ENCODE measurements at places on chromosomes 2 and 18.
A peak's percentile ranks its signal among the peaks of the same experiment; 100 is the strongest.

GRCh38 chr2:105397025-105397722 lies 1.7 kb downstream of the FHL2 start:
- no peak for DNase-seq

GRCh38 chr2:138654146-138654545 lies 126.0 kb downstream of the NXPH2 start:
- DNase-seq, result no peak

- DNase-seq, result no peak
Observed at GRCh38 chr2:149745396-149746230, 158.0 kb upstream of the MMADHC start.

GRCh38 chr2:177586154-177586553 lies 193.6 kb downstream of the AGPS start:
- DNase-seq, result no peak

DNA sequence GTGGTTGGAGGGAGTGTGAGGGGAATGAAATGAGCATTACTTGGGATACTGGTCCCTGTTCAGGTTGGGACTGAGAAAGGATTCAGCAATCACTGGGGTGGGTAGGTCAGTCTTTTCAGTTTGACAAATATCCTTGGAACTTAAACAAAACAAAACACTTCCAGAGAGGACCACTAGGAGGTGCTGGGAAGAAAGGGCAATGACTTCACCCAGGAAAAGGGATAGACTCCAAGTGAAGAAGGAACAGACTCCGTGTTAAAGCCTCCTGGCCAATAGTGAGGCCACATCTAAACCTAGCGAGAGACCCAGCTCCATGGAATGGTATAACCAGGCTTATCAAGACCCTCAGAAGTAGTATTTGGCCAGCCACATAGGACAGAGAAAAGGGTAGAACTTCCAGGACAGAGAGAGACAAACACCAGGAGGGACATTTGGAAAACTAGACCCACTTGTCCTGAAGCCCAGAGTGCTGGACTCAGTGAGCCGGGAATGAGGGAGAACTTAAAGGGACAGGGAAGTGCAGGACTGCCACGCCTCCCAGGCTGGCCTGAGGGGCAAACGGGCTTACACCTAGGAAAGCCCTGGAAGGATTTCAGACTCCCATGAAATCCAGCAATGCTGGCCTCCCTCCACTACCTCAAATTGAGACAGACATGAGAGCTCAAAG lies 19.6 kb upstream of the KCNG3 start:
- peak; percentile 34 for DNase-seq

- no peak for DNase-seq
Observed at GRCh38 chr18:9069601-9070000, 32.9 kb upstream of the NDUFV2 start.

GRCh38 chr2:20624884-20625485 lies 25.9 kb downstream of the HS1BP3 start:
- no peak for DNase-seq

- DNase-seq, result no peak
Observed at GRCh38 chr2:134917888-134918525, 615 bp upstream of the CCNT2 start.

DNA sequence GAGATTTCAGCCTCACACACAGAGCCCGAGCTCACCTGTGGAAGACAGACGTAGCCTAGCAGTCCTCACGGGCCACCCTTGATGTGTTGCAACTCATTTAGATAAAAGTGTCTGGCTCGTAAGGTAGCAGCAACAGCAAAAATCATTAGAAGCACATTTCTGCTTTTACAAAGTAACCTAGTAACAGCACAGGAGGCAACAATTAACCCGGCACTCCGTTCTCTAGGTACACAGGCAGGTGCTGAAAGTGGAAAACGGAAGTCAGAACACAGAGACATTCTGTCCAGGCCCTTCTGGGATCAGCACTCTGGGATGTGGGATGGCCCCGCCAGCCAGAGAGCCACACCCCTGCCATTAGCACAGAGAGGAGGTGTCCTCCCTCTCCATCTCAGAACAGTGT lies 99.3 kb downstream of the KLHL29 start:
- DNase-seq, result no peak

DNA sequence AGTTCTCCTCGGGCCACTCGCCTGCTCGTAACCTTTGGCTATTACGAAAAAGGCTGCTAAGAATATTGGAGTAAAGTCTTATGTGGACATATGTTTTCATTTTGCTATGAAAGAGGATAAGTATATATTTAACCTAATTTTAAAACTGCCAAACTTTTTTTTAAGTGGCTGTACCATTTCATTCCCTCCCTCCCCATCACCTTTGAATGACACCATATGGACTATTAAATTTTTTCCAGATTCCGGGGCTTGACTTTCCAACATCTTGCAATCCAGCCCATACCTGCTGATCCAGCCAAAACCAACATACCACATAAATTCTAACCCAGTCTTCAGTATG lies 31.5 kb downstream of the REEP1 start:
- DNase-seq, result no peak

GRCh38 chr2:118112771-118113334 lies 24.6 kb downstream of the INSIG2 start:
- DNase-seq, result no peak

- no peak for DNase-seq
Observed at GRCh38 chr2:229485857-229486256, 214.8 kb upstream of the PID1 start.

DNA sequence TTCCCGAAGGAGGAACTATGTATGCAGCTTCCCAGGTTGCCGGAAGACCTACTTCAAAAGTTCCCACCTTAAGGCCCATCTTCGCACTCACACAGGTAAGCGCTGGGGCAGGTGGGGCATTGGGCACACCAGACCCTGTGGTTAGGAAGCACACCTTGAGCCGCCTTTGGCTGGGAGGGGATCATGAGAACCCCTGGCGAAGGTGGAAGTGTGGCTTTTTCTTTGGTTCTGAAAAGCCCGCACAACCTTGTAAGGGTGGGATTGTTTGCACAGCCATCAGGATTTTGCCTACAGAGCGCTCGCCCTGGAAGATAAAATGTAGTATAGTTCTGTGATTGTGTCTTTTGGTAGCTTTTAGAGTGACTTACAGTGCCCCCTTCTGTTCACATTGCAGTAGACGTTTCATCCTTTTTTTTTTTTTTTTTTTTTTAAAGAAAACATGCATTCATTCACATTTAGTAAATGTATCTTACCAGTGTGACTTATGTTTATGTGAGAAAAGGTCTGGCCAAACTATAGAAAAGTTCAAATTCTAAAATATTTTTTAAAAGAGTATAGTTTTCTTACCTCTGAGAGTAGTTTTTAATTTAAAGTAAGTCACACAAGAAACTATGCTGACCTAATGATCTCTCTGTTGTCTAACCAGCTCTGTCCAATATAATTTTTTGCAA lies 5.3 kb downstream of the KLF11 start:
- DNase-seq, result no peak

DNA sequence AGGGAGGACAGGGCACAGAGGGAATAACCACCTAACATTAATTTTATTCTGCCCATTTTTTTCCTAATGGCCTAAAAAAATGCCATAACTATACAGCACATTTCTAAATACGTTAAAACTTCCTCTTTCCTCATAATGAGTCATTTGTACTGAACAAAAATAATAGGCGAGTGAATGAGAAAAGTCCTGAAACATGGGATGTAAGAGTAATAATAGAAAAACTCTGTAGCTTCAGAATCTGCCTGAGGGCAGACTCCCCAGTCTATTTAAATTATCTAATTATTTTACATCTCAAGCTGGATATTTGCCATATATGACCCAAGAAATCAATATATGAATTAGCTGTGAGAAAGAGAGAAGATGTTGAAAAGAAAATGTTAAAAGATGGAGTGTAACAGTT lies 285.1 kb downstream of the TMX3 start:
- DNase-seq, result no peak

DNA sequence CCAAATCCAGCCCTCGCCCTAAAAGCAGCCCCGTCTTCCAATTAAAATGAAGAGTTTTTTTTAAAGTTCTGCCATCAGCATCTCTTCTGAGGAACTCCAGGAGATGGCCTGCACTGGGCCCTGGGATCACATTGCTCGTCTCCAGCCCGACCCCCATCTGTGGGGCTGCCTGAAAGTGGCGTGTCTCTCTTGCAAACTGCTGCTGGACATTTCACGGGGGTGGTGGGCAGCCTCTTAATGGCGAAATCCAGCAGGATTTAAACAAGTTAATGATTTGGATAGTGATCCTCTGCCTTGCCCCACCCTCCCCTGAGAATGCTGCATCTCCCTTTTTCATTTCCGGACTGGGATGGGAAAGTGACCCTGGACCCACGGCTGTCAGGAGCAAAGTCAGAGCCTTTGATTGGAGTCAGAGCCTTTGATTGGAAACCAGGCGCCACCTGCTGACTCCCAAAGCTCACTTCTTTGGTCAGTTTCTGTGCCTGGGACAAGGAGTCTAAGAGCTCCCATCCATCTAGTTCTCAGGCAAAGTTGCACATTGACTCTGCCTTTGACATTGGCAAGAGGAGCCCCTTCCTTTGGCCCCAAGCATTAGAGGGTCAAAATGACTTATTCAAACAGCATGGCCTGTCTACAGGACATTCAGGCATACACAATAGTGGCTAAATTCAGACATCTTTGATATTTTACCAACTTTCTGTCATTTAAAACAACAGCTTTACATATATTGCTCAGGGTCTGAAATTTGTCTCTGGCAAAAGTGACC lies 155.2 kb downstream of the SH3BP4 start:
- peak; percentile 69 for DNase-seq

GRCh38 chr2:174633623-174633930 lies 36.0 kb upstream of the WIPF1 start:
- DNase-seq, result no peak

- DNase-seq, result no peak
Observed at GRCh38 chr2:24740142-24740541, 53.0 kb downstream of the PTRHD1 start.

GRCh38 chr2:5985536-5986385 lies 293.6 kb downstream of the SOX11 start:
- DNase-seq, result no peak

DNA sequence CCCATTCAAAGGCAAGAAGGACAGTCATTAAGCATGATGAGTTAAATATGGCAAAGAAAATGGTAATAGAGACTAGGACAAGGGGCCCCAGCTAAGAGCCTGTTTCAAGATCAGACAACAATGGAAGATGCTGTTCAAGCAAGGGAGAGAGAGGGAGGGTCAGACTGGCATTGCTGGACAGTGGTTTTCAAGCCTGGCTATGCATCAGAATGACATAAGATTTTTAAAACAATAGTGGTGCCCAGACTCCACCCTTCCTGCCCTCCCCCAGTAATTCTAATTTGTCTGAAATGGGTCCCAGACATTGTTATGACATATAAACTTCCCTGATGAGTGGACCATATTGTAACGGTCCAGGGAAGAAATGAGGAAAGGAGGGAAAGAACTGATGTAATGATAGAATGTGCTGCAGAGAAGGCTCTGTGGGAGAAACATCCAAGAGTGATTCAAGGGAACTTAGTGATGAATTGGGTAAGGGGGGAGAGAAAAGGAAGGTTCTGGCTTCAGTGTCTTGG lies 112.9 kb upstream of the TRIB2 start:
- no peak for DNase-seq

DNA sequence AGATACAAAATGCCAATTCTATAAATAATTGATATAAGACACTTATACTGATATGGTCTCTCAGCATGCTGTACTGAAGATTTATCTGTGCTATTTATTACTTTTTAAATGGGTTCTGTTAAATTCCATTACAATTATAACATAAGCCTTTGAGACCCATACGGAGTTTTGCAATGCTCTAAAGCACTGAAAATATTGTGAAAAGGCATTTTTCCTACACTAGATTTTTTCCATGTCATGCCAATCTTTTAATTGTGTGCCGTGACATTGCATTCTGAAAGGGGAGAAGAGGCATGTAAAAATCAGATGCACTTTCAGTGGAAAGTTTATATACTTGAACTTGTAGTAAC lies 46.5 kb downstream of the EFEMP1 start:
- DNase-seq, result no peak

DNA sequence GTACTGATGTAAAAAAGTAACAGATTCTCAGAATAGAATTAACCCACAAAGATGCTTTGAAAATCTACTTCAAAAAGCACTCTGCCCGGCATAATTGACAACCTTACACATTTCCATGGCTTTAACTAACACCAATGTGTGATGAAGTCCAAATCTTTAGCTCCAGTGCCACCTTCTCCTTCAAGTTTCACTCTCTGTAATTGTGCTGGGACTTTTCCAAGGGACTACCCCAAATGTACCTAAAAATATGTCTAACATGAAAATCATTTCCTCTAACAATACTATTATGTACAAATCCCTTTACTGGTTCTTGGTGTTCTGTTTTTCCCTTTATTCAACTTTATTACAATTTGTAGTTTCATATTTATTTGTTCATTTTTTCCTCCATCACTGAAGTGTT lies 20.6 kb upstream of the UBE2E3 start:
- no peak for DNase-seq

DNA sequence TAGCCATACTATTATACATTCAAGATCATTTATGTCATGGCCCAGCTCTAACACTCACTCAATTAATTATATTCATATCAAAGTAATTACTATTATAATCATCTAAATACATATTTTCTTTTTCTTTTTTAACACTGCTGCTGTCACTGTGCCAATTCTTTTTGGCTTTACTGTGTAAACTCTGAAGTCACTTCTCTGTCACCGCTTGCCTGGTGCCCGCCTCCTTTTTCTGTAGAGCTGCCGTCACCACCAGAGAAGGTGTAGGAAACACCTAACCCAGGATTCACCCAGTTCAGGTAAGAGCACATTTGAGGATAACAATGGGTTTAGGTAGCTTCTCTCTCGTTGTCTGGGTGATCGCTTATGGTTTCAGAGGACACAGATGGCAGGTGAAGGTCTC lies 93.3 kb downstream of the AOX1 start:
- DNase-seq, result no peak

DNA sequence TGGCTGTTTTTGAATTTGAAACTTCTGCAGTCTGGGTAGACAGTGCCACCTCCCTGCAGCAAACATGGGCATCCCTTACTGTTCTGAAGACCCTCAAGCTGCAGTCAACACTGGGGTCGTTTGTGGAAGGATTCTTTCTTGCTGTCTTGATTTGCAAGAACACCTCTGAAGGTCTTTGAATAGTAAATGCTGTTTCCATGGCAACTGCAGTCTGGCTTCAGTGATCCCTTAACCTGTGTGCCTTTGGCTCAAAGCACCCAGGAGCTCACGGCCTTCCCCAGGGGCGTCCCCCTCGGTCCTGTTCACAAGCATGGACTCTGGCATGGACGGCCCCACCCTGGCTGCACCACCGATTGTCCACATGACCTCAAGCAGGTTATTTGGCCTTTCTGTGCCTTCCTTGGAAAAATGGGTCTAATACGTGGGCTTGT lies 38.3 kb downstream of the LRRFIP1 start:
- peak; percentile 48 for DNase-seq
